ENCODE measurements at places on chromosomes 1 and 21. TPM values are rescaled to one million over a fixed set of nuclear protein-coding genes. Genes with fewer than 3 reads are reported as not detected.

NFYC gene
- total RNA-seq, result 24.5 TPM

PTGS2 gene
- total RNA-seq, result 69.3 TPM

INKA2 gene
- 1.3 TPM for total RNA-seq

MECR gene
- total RNA-seq, result 19.1 TPM

SH3D21 gene
- total RNA-seq, result 14.4 TPM

GRCh38 chr1:162974810-162975209 is 94.4 kb upstream of the RGS4 start:
- peak; percentile 16 for DNase-seq
- H3K27me3 ChIP-seq, result no peaks in the 10 kb centered on the region
- H3K36me3 ChIP-seq, result no peaks in the 10 kb centered on the region
- H3K27ac ChIP-seq, result peak overlapping the region; percentile 86
- H3K4me1 ChIP-seq, result peaks cover 38% of the 10 kb centered on the region

DNA sequence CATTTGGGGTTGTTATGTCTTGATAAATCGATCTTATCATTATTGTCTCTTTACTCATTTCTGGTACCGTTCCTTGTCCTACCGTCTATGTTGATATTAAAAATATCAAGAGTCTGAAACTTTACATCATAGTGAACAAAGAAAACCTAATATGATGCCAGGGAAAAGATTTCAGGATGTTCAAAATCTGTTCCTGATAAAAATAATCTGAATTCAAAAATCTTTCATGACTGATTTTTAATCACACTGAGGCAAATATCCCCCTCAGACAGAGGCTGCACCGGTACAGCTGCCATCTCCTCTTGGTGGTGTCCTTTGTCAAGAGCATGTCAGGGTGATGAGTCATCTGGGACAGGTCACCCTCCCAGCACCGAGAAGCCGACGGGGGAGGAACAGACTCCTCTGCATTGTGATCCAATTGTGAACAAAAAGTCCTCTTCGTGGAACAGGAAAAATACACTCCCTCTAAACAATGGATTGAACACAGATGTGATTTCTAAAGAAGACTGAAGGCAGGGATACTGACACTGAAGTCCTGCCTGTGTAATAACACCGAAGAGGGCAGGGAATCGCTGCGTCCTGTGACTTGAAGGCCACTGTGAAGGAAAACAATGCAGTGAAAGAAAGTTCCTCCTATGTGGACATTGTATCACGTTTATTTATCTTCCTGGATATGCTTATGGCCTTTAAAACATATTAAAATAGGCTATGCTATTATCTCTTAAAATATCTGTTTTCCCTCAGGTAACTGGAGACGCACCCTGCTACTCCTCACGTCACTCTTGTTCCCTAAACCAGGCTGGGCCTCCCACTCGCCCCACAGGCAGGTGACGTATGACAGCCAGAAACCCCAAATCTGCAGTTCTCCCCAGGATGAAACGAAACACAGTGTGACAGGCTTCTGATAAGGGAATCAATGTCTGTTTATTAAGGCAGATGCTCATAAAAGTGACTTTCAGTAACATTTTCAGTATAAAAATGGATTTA is 4.3 kb upstream of the SPATC1L start:
- H3K27ac ChIP-seq, result peak overlapping the region; percentile 55
- peaks cover 4% of the 10 kb centered on the region for H3K36me3 ChIP-seq

DNA sequence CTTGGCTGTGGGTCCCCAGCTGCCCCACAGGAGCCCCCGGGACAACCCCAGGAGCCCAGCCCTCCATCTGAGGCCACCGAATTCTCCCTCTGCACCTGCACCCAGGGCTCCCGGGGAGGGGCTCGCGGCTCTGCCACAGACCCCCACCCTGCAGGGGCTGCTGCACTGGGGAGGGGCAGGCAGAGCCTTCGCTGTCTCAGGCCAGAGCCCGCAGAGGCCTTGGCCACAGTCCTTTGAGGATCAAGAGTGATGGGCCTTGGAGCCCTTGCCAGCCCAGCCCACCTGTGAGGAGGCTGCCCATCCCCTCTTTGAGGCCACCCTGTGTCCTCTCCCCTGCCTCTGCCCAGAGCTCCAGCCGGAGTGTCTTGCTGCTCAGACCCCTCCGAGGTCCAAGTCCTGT is 6.5 kb downstream of the PERM1 start:
- no peaks in the 10 kb centered on the region for H3K27me3 ChIP-seq
- no peak overlapping the region for H3K4me3 ChIP-seq
